ENCODE measurements at places on chromosomes 6 and 20. TPM values are rescaled to one million over a fixed set of nuclear protein-coding genes. Genes with fewer than 3 reads are reported as not detected.

DNA sequence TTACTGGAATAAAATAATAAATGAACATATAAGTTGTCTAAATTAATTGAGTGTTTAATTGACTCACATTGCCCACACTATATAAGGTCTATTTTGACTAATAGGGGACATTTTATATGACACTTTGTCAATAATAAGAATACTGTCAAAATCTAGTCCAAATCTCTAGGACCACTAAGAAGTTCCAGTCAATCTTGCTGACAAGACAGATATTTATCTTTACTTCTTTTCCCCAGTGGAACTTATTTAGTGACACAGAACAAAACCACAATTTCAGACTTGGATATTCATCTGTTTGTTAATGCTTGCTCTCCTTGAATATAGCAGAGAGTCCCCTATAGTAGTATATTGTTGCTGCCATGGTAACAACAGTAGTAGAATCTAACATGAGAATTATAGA is 954.6 kb upstream of the MANEA start:
- no peak for DNase-seq

The TDRD6 gene
- total RNA-seq = 0.05 TPM

The IL17F gene
- total RNA-seq = not detected

DNA sequence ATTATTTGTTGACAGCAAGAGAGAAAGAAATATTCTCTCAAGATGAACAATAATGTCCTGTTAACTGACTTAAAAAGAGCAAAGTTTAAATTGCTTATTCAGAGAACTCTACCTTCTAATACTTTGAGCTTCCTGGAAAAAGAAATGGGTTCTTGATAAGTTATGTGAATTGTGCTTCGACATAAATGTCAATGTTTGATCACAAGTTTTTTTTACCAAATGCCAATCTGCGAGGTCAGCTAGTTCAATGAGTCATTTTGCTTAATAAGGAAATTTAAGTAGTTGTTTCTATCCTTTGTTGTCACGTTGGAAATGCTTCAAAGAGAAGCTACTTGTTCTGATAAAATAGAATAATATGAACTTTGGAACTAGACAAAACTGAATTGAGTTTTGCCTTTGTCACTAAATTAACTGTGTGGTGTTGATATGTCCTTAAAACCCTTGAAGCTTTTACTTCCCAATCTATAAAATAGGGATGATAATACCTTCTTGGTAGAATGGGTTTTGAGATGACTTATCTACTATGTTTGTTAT is 642.1 kb upstream of the FLRT3 start:
- no peak for DNase-seq

GRCh38 chr6:129598244-129599187 is 111.5 kb downstream of the ARHGAP18 start:
- peak; percentile 9 for DNase-seq

The TMEM14B gene
- total RNA-seq = 80.8 TPM
